ENCODE measurements at places on chromosomes 16 and 17.

DNA sequence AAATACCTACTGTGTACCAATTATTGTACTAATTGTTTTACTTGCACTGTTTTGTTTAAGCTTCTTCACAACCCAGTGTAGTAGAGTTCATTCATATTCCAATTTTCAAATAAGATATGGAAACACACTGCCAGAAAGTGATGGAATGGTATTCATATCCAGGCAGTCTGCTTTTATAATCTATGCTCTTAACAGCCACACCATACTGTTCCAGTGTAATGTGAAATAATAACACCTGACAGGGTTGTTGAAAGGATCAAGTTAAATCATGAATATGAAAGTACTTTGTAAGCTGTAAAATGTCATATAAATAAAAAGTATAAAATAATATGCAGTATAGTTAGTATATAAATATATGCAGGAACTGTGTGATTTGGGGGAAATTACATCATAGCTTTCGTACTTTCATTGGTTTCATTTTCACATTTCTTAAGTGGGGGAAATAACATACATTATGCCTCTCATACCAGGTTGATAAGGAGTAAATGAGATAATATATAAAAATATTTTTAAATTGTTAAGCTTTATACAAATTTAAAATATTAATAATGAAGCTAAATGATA is 230.8 kb downstream of the TANC2 start:
- no peak for DNase-seq

- DNase-seq, result no peak
Measured at GRCh38 chr16:58280146-58280845, 14.5 kb downstream of the PRSS54 start.

GRCh38 chr16:87028481-87029320 is 288.5 kb downstream of the C16orf95 start:
- no peak for DNase-seq

- no peak for DNase-seq
Measured at GRCh38 chr17:80702315-80703141, 157.9 kb downstream of the RPTOR start.

DNA sequence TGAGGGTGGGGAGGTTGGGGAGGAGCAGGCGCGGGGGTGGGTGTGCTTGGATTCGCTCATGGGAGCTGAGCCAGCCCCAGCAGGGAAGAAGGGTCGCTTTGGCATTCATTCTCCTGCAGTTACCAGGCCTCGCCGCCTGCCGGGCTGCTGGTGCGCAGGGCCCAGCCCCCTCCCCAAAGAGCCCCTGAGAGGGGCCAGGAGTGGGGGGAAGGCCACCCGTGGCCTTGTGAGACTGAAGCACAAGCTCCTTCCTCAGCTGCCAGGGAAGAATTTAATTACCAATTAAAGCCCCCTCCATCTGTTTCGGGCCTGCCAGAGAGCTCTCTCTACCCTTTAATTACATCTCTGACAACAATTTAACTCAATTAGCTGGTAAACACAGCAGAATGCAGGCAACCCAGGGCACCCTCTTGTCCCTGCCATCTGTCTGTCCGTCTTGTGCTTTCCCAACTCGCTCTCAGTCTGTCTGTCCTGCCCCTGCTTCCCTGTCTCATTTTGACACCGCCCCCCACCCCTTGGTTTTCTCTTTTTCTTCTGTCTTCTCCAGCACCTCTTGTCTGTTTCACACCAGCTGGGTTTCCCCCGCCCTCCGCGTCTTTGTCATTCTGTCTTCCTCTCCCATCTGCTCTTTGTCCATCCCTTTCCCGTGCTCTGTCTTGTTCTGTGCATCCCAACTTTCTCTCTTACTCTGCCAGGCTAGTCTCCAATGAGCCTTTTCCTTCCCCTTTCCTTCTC is 32.7 kb downstream of the CDK5RAP3 start:
- no peak for DNase-seq

DNA sequence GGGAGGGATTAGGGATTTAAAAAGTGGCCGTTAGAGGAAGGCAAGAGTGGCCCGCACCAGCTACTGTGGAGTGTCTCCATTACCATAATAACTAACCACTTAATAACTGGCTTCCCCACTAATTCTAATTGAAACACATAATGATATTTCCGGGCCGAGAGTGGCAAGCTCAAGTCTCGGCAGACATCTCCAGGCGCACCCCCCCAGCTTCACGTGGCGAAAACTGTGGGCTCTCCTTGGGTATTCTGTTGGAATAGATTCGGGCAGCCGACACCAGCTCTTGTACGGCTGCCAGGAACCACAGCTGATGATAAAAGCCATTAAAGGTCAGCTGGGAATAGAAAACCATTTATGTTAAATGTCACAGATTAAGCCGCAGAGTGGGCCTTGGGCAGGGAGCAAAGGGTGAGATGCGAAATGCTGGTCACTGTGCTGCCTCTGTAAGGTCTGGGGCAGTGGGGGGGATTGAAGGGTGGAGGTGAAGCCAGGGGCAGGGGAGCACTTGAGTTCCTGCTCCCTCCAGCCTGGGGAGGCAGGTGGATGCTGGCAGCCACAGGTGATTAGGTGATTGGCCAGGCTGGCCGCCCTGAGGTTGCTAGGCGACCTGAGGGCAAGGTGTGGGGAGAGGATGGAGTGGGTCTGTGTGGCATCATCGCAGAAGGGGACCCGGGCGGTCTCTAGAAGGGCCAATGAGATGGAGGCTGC is 115.6 kb upstream of the SDK2 start:
- no peak for DNase-seq

DNA sequence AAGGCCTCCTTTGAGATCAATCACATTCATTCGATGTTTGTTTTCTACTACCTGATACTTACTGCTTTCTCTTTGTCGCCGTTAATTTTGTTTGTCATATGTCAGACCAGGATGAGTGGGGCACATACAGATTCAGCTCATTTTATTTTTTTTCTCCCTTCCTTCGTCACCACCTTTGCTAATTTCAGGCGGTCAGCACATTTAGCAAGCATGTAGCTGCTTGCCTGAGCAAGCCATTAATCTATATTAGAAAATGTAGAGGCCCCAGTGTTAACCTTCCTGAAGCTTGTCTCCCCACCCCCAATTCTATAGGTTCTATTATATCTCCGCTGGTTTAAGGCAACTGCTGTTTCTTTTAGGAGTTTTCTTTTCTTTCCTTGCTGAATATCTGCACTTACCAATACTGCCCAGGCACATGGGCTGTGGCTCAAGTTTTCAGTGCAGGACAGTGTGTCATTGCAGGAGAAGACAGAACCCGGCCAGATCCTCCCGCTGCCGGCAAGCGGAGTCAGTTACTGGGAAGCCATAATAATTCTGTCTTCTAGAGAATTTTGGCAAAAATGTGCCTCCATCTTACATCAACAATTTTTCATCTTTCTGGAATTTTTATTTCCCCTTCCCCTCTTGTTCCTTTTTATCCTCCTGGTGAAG is 714.3 kb downstream of the WWOX start:
- DNase-seq, result no peak

DNA sequence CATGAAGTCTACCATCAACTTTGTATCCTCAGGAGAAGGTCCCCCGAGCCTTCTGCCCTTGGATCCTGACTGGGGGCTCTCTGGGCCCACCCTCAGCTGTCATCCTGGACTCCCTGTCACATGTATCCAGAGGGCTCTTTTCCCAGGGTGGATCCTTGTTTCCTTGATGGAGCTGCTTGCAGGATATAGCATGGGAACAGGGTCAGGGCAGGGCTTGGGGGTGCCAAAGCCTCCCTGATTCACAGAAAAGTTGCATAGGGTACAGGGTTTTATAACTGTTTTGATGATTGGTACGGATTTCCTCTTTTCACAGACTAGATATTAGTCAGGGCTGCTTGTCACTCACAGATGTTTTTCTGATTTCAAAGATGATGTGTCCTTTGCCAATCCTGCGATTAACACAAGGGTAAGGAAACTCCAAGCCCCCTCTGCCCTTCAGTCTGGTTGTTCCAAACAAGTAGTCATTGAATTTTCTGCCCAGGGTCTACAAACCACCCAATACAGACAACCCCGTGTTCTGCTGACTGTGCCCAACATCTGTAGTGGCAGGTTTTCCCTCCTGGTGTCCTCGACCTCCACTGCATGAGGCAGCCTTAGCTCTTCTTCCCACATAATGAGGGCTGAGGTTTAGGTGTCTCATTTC is 20.6 kb upstream of the SLC35G3 start:
- no peak for DNase-seq

DNA sequence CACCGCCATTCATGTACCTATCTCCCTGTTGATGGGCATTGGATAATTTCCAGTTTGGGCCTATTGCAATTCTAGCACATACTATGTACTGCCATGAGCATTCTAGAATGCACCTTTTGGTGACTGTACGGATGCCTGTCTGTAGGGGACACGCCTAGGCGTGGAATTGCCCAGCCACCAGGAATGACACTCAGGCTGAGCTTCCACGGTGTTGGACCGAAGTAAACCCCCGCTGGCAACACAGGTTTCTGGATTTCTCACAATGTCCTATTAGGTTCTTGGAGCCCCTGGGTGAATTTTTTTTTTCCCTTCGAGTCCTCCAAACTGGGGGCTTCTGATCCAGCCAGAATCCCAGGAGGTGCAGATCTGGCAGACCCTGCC is 146.6 kb downstream of the IRF8 start:
- DNase-seq, result no peak

DNA sequence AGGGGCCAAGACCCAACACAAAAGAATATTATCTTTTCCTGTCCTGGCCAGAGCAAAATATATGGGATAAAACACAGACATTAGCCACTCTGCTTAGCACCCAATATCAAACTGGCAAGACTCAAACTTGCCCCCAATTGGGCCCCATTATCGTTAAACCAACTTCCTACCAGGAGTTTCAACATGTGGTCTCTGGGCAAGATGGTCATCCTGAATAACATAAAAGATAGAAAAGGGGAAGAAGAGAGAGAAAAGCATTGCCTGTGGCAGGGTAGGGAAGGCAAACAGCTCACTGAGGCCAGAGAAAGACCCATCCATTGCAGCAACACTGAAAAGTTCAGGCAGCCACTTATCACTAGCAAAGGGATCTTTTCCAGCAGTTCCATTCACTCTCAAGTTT is 502.1 kb downstream of the KIF2B start:
- no peak for DNase-seq

DNA sequence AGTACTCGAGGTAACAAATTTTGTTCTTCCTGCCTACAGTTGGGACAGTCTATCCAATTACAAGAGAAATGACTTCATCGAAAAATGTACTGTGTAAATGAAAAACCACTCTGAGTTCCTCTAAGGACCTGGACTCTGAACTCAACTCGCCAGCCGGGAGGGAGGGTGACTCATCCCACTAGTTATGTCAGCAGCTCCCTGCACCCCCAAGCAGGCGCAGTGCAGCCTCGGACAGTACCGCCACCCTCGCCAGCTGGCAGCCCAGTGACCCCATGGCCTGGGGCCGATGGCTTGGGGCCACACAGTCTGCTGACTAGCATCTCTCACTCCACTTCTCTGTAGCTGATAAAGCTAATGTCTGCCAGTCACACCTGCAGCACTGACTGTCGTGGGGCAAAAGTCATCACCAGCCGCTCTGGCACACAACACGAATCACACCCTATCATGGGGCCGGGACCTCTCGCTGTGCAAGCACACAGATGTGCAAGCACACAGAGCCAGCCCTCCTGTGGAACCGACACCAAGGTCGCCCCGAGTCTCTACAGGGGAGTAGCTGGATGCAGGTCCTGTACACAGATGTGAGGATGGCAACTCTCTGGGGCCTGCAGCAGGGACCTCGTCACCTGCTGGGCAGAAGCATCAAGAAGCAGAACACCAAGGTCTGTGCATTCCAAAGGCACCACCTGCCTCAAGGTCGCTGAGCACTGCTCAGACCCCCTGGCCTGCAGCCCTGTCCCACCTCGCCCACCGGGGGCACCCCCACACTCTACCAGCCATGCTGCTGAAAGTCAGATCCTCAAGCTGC is 5.7 kb downstream of the CSNK1D start:
- no peak for DNase-seq

DNA sequence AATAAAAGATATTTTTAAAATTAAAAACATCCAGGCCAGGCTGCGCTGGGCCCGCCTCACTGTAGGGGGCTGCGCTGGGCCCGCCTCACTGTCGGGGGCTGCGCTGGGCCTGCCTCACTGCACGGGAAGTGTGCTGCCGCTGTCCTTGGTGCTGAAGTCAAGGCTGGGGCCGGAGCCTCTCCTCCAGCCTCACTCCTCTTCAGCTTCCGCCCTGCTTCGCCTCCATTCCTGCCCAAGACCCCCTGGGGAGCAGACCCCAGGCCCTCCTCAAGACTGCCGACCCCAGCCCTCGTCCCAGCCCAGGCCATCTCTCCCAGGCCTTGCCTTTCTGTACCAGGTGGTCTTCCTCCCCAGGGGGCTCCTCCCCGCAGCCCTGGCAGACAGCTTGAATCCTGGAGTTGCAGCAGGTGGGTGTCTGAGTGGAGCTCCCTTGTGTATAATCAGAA is 26.2 kb downstream of the ENDOV start:
- no peak for DNase-seq
